Left cardiac atrium (tissue), 4 donors: ENCODE measurements at places on chromosomes 4 and X. TPM values are rescaled to one million over a fixed set of nuclear protein-coding genes. Genes with fewer than 3 reads are reported as not detected.

DNA sequence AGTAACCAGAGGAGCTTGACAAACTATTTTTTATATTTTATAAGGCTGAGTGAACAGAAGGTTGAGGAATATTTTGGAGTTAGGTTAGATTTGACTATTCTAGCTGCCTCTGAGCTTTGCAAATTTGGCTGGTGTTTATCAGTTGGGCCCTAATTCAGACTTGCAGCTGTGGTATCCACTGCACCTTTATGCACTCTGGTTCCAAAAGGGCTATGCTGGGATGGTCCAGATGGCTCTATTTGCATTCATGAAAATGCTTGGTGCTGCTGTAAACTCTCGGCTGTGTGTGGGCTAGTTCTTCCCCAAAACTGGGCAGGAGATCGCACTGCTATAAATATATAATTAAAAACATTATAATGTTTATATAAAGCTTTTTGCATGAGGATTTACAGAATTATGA, 106.3 kb downstream of the REPS2 start:
- no peak for DNase-seq

- DNase-seq, result no peak
Observed at GRCh38 chr4:40251366-40251765, 54.5 kb downstream of the RHOH start.

DNA sequence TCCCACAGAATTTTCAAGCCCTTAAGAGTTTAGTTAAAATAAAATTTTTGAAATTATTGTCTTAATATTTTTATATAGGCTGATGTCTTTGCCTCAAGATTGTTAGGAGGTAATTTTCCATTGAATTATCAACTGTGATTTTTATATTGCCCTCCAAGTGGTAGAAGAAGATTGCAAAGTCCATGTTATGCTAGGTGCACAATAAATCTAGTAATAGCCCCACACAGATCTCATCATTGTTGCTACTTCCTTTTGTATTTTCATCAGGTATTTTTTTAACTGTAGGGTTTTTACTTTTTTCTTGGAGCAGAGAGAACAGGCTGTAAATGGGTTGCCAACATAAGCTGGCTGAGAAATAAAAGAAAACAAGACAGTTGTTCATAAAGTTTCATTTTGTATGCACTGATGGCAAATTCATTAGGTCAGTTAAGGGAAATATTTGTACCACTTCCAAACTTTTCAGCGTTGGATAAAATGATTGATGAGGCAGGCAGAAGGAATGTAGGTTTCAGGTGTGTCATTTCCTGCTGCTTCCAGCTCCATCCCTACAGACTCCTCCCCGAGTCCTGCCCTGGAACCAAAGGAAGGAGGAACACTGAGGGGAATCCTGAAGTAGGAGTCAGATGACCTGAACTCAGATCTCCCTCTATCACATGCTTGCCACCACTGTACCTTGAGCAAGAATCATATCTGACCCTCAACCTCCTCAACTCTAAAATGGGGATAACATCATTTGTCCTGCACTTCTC, 105.5 kb downstream of the PRRG1 start:
- DNase-seq, result no peak

DNA sequence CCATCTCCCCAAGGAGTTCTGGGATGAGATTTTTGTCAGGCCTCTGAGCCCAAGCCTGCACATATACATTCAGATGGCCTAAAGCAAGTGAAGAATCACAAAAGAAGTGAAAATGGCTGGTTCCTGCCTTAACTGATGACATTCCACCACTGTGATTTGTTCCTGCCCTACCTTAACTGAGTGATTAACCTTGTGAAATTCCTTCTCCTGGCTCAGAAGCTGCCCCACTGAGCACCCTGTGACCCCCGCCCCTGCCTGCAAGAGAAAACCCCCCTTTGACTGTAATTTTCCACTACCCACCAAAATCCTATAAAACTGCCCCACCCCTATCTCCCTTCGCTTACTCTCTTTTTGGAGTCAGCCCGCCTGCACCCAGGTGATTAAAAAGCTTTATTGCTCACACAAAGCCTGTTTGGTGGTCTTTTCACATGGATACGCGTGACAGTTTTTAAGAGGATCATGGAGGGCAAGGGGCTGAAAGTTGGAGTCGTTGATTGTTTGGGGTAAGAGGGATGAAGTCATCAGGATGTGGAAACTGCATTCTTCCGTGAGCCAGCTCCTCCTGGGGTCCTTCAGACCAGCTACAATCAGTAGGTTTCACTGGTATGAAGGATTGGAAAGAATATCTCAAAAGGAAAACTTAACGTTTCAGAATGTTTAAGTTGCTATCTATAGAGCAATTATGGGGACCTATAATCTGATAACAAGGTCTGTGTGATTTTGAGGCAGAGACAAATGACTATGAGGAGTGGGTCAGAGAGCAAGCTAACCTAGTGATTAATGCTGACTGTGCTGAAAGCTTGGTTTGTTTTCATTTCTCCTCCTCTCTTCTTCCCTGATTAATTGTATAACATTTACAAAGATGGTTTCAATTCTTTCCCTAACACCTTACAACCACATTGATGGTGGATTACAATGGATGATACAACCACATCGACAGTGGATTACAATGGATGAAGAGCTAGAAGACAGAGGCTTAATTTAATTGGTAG, 28.6 kb upstream of the MAGEA11 start:
- no peak for DNase-seq

- DNase-seq, result peak; percentile 76
Observed at GRCh38 chrX:102651242-102652011, at the start of gene GPRASP1. GPRASP1 (plus strand) TSS chrX:102651483; CDS start chrX:102653914, 2,431 bp downstream.

GRCh38 chr4:70838666-70839588, 763 bp downstream of the GRSF1 start:
- DNase-seq, result peak; percentile 78

GRCh38 chrX:123581586-123581985, 151.3 kb downstream of the THOC2 start:
- no peak for DNase-seq

- no peak for DNase-seq
Observed at GRCh38 chr4:25879991-25880651, 17.3 kb upstream of the SEL1L3 start.

DNA sequence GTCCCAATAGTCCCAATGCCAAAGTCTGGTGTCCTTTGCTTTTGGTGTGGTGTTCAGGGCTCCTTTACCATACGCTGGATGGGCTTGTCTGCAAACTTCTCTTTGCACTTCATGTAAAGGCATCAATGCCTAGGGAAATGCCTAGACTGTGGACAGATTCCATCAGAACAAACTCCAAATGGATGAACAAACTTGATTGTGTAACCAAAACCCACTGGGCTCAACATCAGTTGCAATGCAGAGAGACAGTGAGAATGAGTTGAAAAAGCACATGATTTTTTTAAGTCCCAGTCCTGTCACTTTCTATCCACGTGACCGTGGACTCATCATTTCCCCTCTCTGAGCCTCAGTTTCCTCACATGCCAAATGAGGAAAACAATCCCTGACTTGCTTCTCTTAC, 4.9 kb downstream of the ATP1B4 start:
- DNase-seq, result no peak

DNA sequence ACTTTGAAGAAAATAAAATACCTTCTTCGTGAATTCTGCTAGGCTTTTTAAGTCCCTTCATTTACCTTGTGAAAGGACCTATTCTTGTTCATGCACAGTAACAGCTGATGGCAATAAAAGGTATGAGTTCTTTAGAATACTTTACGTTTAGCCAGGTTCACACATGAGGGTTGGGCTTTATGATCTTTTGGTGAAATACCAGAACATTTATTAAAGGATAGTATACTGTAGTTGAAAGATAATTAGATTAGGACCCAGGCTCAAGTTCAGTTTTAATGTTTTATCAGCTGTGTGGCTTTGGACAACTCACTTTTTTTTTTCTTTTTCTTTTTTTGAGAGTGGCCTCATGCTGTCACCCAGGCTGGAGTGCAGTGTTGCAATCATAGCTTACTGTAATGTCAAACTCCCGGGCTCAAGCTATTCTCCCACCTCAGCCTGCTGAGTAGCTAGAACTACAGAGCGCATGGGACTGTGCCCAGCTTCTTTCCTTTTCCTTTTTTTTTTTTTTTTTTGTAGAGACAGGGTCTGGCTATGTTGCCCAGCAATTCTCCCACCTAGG, 28.2 kb upstream of the NEIL3 start:
- no peak for DNase-seq

DNA sequence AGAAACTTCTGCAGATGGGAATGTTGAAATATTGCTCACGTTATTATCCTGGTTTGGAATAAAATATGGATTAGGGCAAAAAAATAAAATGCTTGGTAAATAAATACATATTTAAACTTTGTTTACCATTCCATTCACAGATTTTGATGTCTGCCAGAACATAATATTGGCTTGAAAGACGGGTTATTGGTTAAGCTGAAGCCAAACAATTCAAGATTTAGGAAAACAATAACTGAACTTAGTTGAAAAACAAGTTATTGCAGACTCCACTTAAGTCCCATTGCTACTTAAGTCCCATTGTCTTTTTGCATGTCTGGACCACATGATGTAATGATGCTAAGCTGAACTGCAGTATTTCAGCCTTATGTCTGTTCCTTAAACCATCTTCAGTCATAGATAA, 722.5 kb downstream of the FAT4 start:
- DNase-seq, result no peak

DNA sequence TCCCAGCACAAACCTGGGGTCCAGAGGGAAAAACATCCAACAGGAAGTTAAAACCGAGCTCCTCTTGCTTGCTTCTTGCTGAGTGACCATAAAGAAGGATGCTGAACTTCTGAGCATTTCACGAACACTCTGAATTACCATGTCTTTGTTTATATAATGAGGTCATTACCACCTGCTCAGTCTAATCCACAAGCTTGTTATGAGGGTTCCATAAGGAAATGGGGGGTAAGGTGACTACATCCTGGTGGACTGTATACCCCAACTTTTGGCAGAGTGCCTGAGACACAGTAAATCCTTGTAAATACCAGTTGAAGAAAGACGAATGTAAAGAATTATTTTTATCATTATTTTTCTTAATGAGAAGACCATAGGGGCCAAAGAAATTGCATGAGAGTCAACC, 16.8 kb downstream of the CCDC149 start:
- DNase-seq, result no peak

GRCh38 chr4:4427121-4427870, 40.4 kb downstream of the NSG1 start:
- no peak for DNase-seq

DNA sequence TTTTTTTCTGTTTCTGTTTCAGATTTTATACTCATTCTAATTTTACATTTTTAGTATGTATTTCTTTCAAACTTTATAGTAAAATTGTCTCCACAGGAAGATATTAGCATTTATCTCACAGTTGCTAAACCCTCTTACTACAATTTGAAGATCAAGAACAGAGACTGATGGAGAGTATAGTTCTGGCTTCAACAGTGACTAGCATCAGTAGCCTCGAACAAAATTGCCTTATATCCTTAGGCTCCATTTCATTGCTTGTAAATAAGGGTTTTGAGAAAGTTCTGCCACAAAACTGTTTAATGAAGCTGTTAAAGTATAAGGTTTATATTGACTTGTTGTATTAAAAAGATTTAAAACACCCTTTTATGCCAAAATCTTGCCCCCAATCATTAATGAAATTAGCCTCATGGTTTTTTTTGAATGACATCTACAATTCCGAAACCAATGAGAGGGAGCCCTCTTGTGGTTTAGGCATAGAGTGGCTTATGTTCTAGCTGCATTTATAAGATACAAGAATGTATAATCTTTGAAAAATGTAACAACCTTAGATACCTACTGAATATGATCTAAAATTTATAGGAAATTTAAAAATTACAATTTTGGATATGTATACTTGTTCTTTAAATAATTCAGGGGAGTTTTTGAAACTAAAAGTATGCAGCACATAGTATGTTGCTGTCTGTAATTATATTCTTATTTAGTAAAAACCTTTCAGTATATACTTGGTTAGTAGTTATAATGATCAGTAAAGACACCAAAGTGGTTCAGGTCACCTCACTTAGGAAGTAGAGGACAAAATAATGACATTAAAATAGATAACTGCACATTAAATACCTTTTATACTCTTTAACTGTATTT, 109.8 kb upstream of the HPGD start:
- DNase-seq, result no peak

GRCh38 chr4:98290511-98290910, 29.3 kb downstream of the RAP1GDS1 start:
- no peak for DNase-seq

- no peak for DNase-seq
Observed at GRCh38 chr4:13143222-13144070, 340.7 kb downstream of the RAB28 start.

GRCh38 chrX:46165411-46165810, 379.8 kb downstream of the ZNF674 start:
- DNase-seq, result no peak

GRCh38 chr4:12889054-12889453, 595.1 kb downstream of the RAB28 start:
- peak; percentile 24 for DNase-seq

DNA sequence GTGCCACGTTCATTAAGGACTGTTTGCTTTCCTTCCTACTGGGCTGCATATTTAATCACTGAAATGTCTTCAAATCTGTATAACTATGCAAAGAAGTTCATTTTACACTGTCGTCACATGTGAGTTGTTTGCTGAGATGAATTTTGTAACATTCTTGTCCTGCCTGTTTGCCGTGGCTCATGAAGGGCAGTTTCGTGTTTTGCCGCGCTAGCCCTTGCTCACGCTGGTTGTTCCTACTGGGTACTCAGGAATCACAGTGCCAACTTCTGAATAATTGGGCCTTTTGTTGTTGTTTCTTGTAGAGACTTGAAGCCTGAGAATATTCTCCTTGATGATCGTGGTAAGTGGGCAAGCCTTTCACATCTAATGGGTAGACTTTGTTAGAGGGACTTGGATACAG, 52.2 kb downstream of the HTT-AS start:
- no peak for DNase-seq

The EDNRA gene
- 29.2 TPM for total RNA-seq

The STK32B gene
- 1.4 TPM for total RNA-seq

The ARHGAP6 gene
- 5.9 TPM for total RNA-seq

The IQCM gene
- total RNA-seq, result not detected

The SMIM10 gene
- total RNA-seq, result 6.9 TPM

The NIPAL1 gene
- total RNA-seq, result 1.5 TPM

The GRPR gene
- total RNA-seq, result 0.29 TPM

The GAGE12H gene
- not detected for total RNA-seq

The RAB9B gene
- total RNA-seq, result 21.4 TPM

The IDH3G gene
- total RNA-seq, result 56.4 TPM

The TMPRSS11B gene
- not detected for total RNA-seq

The FGFBP2 gene
- 4.4 TPM for total RNA-seq

The POU3F4 gene
- total RNA-seq, result not detected
